ENCODE measurements at places on chromosomes 3 and 15.

- no peak for DNase-seq
These were observed 87.7 kb downstream of the RBPMS2 start for GRCh38 chr15:64687688-64688087.

DNA sequence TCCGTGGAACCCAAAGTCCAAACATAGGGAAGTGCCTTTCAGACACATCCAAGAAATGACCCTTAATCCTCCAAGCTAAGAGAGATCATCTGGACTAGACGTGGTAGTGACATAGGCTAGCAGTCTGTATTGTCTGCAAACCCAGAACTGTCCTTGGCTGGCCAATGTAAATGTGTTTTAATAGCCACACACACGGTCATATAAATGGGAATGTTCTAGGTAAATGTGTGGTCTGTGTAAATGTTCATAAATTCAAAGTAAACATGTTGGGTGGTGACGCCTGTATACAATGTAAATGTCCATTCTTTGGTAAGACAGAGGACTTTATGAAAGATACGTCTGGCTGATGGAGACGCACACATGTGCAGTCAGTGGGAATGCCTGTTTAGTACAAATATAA is 16.3 kb upstream of the LINGO1 start:
- DNase-seq: no peak

GRCh38 chr15:48363474-48363873 is 32.2 kb downstream of the DUT start:
- DNase-seq: no peak

- no peak for DNase-seq
These were observed 249.9 kb upstream of the TLE3 start for GRCh38 chr15:70347321-70348225.

DNA sequence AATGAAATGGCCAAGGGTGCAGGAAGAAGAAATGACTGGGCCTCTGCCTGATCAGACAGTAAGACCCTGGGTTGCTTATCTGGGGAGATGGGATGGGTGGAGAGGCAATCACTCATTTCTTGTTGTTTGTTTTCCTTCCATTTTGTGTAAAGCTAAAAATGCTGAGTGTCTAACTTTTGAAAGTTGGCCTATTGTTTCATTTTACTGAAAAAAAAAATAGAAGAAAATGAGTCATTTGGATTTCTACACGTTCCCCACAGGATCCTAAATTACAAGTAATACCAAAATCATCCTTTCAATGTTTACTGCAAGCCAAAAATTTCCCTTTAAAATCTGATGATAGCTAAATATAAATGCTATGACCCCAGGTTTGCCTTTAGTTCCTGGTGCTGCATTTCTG is 30.6 kb downstream of the PTX3 start:
- no peak for DNase-seq

DNA sequence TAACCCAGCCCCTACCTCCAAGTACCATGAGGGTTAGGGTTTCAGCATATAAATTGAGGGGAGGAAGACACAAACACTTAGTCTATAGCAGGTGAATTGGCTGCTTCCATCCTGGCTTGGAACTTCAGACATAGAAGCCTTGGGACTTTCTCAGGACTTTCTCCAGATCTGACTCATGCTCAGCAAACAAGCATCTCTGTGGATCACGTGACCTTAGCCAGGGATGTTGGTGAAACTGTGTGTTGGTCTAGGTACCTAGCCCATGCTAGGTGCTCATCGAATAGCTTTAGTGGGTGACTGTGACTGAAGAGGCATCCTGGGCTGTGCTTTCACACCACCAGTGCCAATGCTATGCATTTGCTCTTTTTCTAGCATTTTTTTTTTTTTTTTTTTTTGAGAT is 58.9 kb downstream of the CD47 start:
- DNase-seq: no peak

DNA sequence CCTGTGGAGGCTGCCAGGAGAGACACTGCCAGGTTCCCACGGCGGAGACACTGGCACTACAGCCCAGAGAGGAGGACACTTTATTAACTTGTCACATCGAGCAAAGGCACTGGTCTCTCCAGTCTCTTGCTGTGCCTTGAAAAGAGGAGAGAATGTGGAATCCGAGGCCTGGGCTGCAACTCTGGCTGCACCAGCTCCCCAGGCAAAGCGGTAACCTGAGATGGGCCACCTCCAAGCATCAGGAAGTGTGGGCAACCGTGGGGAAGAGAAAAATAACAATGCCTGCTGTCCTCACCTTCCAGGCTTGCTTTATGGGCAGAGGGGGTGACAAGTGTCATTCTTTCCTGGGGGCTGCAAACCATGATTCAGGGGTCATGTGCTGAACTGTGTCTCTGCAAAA is 91.6 kb upstream of the RGMA start:
- no peak for DNase-seq

DNA sequence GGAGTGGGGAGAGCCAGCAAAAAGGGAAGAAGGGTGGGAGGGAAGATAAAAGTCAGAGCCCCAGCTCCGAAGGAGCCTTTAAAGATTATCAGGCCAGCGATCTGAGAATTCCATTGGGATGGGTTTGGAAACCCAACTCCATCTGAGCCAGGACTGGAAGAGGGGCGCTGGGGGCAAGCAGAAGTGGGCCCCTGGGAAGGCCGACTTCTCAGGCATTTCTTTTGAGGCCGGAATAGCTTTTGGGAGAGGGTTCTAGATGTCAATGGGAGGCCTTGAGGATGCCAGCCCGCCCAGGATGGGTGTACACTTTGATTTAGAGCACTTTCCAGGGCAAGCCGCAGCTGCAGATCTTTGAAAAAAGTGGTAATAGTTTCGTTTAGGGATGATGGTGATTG is 6.6 kb upstream of the SOX2 start:
- no peak for DNase-seq

- DNase-seq: no peak
These were observed 22.6 kb downstream of the TSPAN3 start for GRCh38 chr15:77048135-77048876.

- no peak for DNase-seq
These were observed 57.2 kb downstream of the GPR156 start for GRCh38 chr3:120227710-120228347.

GRCh38 chr3:125151442-125151817 is 61.1 kb downstream of the SLC12A8 start:
- no peak for DNase-seq

DNA sequence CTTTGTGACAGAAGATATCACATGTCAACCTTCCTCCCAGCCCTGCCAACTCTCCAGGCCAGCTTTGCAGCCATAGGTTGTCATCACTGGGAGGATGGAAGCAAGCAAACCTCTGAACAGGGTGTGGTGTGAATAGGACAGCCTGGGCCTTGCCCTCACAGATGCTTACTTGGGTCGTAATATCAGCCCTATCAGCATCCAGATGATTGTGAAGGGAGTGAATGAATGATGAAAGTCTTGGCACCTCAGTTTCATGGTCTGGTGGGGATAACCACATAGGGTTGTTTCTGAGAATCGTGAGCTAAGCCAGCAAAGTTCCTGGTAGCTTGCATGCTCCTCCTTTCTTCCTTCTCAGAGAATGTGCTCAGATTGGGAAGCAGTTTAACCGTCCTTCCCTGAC is 55.1 kb upstream of the POLR2M start:
- DNase-seq: no peak

DNA sequence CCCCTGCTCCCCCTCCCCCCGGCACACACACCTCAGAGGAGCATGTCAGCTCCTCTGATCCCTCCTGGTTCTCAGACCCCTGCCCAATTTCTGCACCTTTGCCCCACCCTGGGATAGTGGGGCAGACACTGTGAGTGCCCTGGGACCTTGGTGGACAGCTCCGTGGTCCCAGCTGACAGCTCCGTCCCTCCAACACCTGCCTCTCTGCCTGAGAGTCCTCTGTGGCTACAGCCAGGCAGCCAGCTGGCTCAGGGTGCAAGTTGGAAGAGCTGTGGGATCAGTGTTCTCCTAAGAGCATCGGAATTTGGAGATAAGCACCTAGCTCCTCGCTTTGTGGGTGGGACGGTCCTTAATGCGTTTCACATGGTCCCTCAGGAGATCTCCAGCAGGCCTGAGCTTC is 43.7 kb upstream of the PGPEP1L start:
- DNase-seq: no peak

GRCh38 chr3:106022913-106023312 is 154.1 kb upstream of the CBLB start:
- DNase-seq: no peak

GRCh38 chr15:28021281-28022039 is 77.7 kb downstream of the OCA2 start:
- DNase-seq: peak; percentile 69

GRCh38 chr3:15315003-15315402 is 17.4 kb downstream of the SH3BP5 start:
- DNase-seq: no peak

GRCh38 chr3:178352326-178353005 is 183.8 kb upstream of the KCNMB2 start:
- no peak for DNase-seq

DNA sequence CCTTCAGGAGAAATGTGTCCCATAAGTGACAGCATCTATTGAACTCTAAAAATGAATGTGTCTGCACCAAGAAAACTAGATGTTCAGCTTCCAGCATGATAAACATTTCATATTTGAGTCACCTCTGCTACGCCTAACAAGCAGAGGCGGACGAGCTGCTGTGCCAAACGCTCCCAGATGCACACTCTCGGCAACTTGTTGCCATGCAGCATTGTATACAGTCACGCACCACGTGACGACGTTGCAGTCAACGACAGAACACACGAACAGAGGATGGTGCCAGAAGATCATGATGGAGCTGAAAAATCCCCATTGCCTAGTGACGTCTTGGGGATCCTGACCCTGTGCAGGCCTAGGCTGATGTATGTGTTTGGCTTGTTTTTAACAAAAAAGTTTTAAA is 137.5 kb downstream of the XXYLT1 start:
- DNase-seq: peak; percentile 78

DNA sequence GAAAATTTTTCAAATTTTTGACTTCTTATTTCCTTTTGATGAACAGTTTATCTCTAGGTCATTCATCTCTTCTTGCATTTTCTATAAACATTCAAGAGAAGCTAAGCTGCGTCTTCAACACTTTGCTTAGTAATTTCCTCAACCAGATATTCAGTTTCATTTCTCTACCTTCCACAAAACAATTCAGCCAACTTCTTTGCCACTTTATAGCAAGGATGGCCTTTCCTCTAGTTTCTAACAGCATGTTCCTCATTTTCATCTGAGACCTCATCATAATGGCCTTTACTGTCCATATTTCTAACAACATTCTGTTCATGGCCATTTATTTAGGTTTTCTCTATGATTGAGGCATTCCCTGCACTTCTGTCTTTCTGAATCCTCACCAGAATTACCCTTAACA is 90.0 kb downstream of the ARIH1 start:
- DNase-seq: no peak

DNA sequence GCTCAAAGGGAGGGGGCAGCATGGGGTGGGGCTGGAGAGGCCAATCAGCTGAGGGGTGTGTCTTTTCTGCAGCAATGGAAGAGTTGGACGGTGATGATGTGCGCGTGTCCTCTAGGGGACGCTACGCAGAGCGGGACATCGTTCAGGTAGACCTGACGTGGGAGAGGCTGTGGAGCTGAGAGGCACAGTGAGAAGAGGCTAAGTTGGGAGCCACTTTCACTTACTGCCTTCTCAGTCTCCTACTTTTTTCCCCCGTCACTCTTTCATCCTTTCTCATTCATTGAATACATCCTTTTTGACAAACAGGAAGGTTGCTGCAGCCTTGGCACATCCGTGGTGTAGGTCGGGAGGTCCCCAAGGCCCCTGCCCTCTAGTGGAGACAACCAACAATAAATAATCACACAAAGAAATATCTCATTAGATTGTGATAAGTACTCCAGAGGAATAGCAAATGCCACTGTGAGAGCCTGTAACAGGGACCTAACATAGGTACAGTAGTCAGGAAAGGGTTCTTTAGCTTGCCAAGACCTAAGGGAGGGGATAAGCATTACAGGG is 4.4 kb upstream of the BRPF1 start:
- peak; percentile 63 for DNase-seq

GRCh38 chr15:89385596-89386331 is 51.1 kb upstream of the POLG start:
- no peak for DNase-seq
